ENCODE measurements at places on chromosomes 4 and X.

DNA sequence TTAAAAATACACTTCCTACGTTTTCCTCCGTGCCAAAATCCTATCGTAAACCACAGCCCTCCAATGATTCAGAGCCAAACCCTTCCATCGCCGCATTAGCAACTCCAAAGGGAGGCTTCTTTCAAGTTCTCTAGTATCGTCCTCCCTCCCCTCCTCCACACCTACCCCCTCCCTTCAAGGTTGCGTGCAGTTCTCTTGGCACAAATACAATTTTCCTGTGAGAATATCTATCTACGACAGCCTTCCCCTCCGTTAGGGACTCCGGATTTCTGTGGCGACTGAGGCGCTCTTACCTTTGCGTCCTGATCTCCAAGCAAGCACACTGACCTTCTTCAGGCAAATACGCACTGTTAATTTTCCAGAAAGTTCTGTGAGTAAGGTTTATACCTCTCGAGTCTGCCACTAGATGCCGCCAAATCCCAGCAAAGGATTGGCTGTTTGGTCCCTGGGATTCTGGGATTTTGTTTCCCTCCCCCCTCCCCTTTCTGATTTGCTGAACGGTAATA is 1.2 kb upstream of the MORF4L2 start:
- DNase-seq: peak; percentile 1

DNA sequence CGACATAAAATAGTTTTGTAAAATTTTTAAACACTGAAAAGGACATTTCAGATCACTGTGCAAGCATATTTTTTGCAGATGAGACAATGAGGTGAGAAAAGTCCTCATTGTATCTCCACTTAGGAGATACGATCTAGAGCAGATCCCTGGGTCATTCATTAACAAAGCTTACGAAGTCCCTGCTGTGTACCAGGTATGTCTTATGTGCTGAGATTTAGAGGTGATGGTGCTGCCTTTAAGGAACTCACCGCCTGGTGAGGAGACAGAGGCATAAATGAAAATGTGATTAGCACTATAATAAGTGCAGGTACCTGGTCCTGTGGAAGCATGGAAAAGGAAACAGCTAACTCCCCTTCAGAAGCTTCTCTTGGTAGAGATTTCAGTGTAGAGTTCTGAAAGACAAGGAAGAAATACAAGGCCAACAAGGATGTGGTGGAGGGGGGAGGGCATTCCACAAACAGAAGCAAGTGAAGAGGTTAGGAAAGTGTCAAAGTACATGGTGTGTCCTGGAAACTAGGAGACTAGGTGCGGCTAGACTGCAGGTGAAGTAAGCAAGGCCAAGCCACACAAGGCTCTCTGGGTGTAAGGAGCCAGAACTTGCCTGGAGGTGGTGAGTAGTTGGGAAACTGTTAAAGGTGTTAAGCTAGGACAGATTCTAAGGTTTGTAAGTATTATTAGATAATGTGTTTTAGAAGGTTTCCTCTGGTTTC is 1.5 kb upstream of the NDNF start:
- no peak for DNase-seq

DNA sequence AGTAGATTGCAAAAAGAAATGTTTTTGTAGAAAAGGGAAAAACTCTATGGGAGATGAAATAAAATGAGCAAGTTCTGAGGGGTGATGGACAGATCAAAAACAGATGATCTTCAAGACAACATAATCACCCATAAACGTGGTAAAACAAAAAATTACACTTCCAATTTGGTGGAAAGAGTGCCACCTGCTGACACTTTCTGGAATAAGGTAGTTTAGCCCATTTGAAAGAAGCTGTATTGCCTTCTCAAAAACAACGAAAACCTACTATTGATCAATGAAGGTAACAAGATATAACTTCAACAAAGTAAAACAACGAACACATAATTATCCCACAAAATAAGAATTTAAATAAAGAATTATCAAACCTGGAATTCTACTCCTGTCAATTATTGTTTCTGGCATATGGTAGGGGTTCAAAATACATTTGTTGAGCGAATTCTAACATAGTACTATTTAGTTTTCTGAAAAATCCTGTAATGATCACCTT is 2.5 kb downstream of the COQ2 start:
- DNase-seq: no peak

- DNase-seq: no peak
These were observed 37.9 kb downstream of the SGMS2 start for GRCh38 chr4:107862658-107863057.

GRCh38 chr4:169744601-169745000 is 13.1 kb downstream of the HPF1 start:
- DNase-seq: no peak

DNA sequence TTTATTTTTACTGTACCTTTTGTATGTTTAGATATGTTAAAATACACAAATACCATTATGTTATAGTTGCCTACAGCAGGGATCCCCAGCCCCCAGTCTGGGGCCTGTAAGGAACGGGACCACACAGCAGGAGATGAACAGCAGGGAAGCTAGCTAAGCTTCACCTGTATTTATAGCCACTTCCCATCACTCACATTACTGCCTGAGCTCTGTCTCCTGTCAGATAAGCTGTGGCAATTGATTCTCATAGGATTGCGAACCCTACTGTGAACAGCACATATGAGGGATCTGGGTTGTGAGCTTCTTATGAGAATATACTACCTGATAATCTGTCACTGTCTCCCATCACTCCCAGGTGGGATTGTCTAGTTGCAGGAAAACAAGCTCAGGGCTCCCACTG is 73.9 kb downstream of the BMPR1B start:
- DNase-seq: no peak

GRCh38 chrX:78071331-78071730 is 32.7 kb upstream of the PGK1 start:
- DNase-seq: no peak

DNA sequence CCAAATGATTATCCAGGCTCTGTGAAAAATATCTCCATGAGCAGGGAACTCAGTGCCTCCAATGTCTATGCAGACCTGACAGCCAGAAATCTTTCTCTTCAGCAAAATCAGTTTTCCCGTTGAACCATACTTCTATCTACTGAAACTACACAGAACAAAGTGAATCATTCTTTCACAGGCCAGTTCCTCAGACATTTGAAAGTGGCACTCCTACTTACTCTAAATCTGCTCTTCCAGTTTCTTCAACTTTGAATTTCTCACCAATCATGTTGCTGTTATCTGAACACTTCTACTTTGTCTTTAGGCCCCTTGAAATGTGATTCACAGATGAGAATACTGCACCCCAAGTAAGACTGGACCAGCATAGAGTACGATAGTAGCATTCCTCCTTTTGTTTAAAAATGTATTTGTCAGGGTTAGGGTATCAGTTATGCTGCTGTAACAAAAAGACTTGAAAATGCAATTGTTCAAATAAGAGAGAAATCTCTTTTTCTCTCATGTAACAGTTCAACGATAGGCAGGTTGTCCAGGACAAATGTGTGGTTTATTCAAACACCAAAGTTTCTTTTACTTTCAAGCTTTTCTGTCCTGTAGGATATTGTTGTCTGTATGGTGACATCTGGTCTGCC is 210.6 kb upstream of the KLF3 start:
- DNase-seq: no peak

DNA sequence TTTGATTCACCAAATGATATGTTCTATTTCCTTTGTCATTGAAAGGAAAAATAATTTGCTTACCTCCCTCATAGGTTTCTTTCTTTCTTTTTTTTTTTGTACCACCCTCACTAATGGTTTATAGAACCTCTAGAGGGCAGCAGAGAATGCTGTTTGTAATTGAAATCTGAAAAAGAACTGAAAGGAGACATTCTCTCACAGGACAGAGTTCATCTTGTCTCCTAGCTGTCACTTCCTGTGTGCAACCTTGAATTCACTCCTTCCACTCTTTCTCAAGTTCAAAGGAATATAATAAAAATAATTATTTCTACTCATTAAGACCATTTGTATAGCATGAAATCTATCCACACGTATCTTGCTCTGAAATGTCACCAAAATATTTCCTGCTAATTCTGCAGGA is 51.0 kb downstream of the GUCY1B1 start:
- no peak for DNase-seq

GRCh38 chr4:183553601-183554345 is 48.9 kb downstream of the ING2 start:
- no peak for DNase-seq

GRCh38 chr4:142493255-142494110 is 352.6 kb downstream of the INPP4B start:
- no peak for DNase-seq

- DNase-seq: no peak
These were observed 61.3 kb downstream of the CENPC start for GRCh38 chr4:67483868-67484602.
